ENCODE measurements at places on chromosomes 2 and 18. TPM values are rescaled to one million over a fixed set of nuclear protein-coding genes. Genes with fewer than 3 reads are reported as not detected.

DNA sequence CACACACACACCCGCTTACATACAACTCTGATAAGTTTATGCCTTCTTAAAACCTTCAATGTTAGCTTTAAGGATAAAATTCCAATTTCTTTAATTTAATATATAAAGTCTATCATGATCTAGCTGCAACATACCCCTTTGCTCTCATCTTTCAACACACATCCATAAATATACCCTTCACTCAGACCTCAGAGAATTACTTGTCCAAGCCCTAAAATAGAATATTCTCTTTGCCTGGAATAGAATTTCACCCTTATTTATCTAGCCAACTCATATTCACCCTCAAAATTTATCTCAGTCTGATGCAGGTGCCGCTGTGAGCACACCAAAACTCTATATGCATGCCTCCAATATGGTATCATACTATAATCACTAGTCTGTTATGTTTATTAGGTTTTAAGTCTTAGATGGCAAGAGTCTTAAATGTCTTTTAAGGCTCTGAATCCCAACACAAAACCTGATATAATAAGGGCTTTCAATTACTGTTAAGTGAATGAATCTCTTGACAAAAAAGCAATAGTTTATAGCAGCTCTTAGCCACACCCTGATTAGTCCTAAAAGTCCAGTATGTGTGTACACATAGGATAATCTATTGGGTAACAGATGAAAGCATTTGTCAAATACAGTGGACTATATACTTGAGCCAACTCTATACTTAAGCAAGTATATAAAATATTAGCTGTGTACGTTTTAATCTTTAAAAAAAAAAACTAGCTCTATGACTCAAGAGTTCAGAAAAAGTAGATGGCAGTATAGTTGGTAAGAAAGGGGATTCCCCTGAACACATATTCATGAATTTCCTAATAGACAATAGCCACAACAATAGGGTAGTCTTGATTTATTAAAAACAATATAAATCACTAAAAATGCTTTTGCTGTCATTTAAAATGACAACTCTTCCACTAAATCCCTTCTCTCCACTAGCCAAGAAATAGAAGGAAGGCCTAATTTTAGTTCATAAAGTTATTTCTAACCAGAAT, 144.5 kb downstream of the EXOC6B start:
- no peak overlapping the region for H3K4me3 ChIP-seq
- no peaks in the 10 kb centered on the region for H3K36me3 ChIP-seq
- no peak overlapping the region for H3K27ac ChIP-seq
- H3K27me3 ChIP-seq: no peaks in the 10 kb centered on the region
- no peaks in the 10 kb centered on the region for H3K4me1 ChIP-seq

Gene GRB14
- total RNA-seq: 1.7 TPM

GRCh38 chr2:133787207-133787606, 218.9 kb upstream of the NCKAP5 start:
- no peaks in the 10 kb centered on the region for H3K4me1 ChIP-seq
- no peak overlapping the region for H3K27ac ChIP-seq
- no peaks in the 10 kb centered on the region for H3K27me3 ChIP-seq
- DNase-seq: no peak

DNA sequence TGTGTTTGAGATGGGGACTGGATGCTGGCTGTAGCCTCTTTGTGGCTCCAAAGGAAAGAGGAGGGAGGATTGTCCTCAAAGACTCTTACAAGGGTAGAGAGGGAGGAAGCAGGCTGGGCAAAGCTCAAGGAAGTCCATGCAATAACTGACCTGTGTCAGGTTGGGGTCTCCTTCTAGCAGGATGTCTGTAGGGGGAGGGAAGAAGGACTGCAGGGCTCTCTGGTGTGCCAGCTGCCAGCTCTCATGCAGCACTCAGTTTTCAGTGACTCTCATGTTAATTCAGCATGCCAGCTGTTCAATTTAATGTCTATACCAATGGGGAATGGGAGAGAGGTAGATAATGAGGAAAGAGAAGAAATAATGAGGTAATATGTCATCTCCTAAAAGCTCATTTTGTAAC, 85.3 kb upstream of the RANBP2 start:
- no peaks in the 10 kb centered on the region for H3K27me3 ChIP-seq
- H3K4me1 ChIP-seq: peaks cover 8% of the 10 kb centered on the region
- no peaks in the 10 kb centered on the region for H3K36me3 ChIP-seq
- peak; percentile 15 for DNase-seq
- no peak overlapping the region for H3K4me3 ChIP-seq
- H3K27ac ChIP-seq: no peak overlapping the region

DNA sequence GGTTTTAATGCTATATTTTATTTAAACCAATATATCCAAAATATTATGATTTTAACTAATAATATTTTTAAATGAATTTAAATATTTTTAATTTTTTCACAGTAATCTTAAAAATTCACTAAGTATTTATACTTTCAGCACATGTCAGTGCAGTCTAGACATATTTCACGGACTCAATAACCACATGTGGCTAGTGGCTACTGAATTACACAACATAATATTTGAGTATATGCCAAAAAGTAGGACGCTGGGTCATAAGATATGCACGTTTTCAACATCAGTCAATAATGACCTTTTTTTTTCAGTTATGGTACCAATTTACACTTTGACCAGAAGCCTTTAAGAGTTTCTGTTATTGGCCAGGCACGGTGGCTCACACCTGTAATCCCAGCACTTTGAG, 117.7 kb downstream of the GFPT1 start:
- DNase-seq: no peak
- no peak overlapping the region for H3K4me3 ChIP-seq
- no peak overlapping the region for H3K27ac ChIP-seq
- H3K36me3 ChIP-seq: no peaks in the 10 kb centered on the region

Gene CHAC2
- total RNA-seq: 3.2 TPM

GRCh38 chr2:84676295-84676694, 160.0 kb downstream of the DNAH6 start:
- no peaks in the 10 kb centered on the region for H3K36me3 ChIP-seq
- no peak for DNase-seq
- no peaks in the 10 kb centered on the region for H3K4me1 ChIP-seq
- H3K4me3 ChIP-seq: no peak overlapping the region
- H3K27me3 ChIP-seq: no peaks in the 10 kb centered on the region
- no peak overlapping the region for H3K27ac ChIP-seq

DNA sequence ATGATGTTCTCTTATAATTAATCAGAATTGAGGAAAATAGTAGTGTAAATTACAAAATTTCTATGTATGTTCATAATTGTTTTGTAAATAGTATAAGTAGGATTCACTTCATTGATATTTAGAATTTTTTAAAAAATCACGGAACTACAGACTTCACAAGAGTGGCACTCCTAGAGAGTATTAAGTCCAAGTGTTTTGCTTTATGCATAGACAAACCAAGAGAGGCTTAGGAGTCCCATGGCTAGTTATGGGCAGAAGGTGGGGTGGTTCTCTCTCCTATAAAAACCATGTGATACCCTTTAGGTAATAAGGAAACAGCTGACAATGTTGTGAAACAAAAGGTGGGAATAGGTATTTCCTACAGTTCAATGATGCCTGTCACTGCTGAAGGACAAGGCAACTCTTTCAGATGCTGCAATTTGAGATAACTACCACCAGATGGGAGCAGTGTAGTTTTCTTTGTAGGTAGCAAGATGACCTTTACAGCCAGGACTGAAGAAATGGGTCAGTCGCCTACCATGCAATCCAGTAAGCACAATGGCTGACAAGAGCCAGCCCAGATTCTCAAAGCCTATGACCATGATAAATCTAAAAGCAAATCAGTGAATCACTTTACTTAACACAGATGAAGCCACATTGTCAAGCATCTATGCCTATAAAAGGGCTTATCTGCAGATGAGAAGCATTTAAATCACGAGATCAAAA, 83.9 kb downstream of the AAK1 start:
- H3K4me1 ChIP-seq: peaks cover 14% of the 10 kb centered on the region
- no peaks in the 10 kb centered on the region for H3K36me3 ChIP-seq
- H3K4me3 ChIP-seq: no peak overlapping the region
- DNase-seq: peak; percentile 56

GRCh38 chr2:240622060-240622411, 3.2 kb upstream of the GPR35 start:
- H3K36me3 ChIP-seq: no peaks in the 10 kb centered on the region
- H3K4me1 ChIP-seq: no peaks in the 10 kb centered on the region
- H3K27ac ChIP-seq: no peak overlapping the region
- no peak overlapping the region for H3K4me3 ChIP-seq
- DNase-seq: no peak
- H3K27me3 ChIP-seq: no peaks in the 10 kb centered on the region

Gene DSG4
- total RNA-seq: 0.16 TPM

Gene SLC5A7
- total RNA-seq: not detected

DNA sequence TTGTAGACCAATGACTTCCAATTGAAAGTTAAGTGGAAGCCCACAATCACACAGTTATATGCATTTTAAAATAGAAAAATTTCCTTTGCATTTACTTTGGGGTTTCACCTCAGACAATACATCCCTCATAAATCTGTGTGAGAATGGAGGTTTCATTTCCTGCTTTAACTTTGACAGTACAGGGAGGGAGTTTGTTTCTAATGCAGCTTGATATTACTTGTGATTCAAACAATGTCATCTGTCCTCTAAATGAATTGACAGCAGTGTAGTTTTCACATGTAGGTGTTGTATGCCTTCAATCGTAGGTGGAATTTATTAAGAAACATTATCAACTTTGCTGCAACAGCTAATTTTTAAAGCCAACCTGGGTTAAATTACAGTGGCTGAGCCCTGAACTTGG, 75.2 kb downstream of the TMEFF2 start:
- no peaks in the 10 kb centered on the region for H3K4me1 ChIP-seq
- no peak for DNase-seq
- H3K27ac ChIP-seq: no peak overlapping the region
- H3K36me3 ChIP-seq: no peaks in the 10 kb centered on the region

DNA sequence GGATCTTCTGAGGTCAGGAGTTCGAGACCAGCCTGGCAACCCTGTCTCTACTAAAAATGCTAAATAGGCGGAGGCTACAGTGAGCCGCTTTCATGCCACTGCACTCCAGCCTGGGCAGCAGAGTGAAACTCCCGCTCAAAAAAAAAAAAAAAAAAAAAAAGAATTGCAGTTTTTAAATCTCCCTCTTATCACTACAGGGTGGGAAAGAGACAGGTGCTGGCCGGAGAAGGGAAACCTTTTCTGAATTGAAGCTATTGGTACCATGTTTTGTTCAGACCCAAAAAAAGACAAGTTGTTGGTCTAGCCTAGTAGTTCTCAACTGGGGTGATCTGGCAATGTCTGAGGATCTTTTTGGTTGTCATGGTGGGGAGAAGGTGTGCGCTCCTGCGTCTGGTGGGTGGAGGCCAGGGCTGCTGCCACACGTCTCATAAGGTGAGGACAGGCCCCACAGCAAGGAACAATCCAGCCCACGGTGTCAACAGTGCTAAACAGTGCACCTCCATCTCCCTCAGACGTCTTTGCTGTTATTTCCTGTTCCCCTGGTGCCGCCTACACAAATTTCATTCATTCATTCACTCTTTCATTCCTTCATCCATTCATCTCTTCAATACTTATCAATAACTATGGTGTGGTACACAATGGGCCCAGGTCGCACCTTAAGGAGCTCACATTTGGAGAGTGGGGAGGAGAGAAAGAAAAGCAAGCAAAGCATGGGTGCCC, 28.8 kb upstream of the ODC1 start:
- no peak overlapping the region for H3K4me3 ChIP-seq
- no peak overlapping the region for H3K27ac ChIP-seq
- no peaks in the 10 kb centered on the region for H3K4me1 ChIP-seq

GRCh38 chr2:209673811-209674210, 97.8 kb upstream of the UNC80 start:
- no peaks in the 10 kb centered on the region for H3K4me1 ChIP-seq
- no peak for DNase-seq
- H3K36me3 ChIP-seq: no peaks in the 10 kb centered on the region
- H3K27ac ChIP-seq: no peak overlapping the region
- no peaks in the 10 kb centered on the region for H3K27me3 ChIP-seq
- H3K4me3 ChIP-seq: no peak overlapping the region

Gene MSH2
- 35.1 TPM for total RNA-seq

Data from colonic mucosa (tissue), 4 donors.